Amygdala (tissue), 56 donors: ENCODE measurements at places on chromosomes 2 and 18.

GRCh38 chr2:230809677-230810251 lies 55.0 kb upstream of the ITM2C start:
- DNase-seq: no peak

GRCh38 chr2:128394007-128394730 lies 75.5 kb upstream of the HS6ST1 start:
- DNase-seq: no peak

DNA sequence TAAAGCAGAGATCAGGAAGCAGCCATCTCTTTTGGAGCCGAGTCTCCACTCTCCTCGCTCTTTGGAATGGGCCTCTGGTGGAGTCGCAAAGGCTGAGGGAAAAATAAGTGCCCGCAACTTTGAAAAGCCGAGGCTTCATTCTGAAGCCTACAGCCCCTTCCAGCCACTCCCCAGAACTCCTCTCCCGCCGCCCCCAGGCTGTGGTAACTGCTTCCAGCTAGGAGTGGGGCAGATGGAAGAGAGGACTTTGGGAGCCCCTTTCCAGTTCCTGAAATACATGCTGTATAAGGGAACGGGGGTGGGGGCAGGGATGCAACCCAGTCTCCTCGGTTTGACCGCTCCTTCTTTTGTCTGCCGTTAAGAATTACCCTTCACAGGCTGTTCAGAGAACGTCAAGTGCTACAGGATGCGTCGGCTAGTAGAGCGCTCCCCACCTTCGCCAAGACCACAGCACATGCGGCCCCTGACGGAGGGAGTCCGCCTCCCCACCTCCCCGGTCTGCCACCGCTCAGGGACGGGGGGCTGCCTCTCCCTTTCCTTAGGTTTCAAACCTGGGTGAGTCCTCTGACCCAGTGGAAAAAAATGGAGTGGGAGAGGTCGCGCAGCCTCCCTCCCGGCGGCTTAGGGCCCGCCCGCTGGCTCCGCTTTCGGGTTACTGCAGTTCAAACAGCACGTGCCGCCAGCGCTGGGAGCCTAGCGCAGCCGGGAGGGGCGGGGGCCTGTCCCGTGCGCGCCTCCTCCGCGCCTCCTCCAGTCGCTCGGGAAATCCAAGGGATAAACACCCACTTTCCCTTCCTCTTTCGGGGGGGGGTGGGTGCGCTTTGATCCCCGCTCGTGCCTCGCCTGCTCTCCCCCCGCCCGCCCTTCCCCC lies 4.9 kb downstream of the CYP26B1 start:
- DNase-seq: no peak

GRCh38 chr18:63994783-63995399 lies 25.0 kb downstream of the SERPINB8 start:
- DNase-seq: no peak

DNA sequence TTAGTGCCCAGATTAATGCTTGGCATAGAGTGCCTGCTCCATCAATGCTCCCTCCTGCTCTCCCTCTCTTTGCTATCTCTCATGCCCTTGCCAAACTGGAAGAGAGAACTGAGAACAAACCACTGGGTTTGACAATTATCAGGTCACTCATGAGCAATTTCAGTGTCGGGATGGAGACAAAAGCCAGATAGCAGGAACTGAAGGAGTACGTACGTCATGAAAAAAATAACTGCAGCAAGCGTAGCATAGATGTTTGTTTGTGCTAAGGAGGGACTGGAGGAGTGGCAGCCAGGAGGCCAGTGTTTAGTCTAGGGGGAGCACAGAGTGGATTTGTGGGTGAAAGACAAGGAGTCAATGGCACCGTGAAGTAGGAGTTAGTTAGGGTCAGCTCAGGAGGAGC lies 113.3 kb downstream of the POLE4 start:
- no peak for DNase-seq

- no peak for DNase-seq
Observed at GRCh38 chr2:112493858-112494648, 12.1 kb downstream of the TTL start.

DNA sequence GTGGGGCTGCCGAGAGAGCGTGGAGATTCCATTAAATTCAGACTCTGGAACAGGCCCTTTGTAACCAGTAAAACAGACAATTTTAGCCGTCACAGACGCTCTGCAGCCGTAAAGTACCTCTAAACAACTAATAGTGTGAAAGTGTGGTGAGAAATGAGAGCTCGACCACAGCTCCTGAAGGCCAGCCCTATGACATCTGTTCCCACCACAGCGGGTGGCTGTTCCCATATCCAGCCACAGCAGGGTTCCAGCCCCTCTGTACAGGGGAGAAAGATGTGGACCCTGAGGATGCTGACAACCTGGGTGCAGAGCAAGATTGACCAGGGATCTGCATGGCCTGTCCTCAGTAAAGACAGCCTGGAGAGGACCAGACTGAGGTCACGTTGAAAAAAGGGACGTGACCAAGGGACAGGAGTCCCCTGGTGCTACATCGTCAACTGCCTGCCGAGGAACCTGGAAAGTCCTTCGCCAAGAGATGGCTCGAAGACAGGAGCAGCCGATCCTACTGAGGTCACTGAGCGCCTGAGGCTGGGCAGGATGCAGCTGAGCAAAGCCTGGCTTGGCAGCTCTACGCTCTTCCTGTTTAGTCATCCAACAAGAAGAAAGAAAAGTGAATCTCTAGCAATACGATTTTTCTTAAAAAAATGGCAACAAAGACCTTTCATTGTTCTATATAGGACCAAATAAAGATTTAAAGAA lies 831.7 kb downstream of the RNF144A start:
- DNase-seq: no peak

- no peak for DNase-seq
Observed at GRCh38 chr2:70926042-70926441, 9.7 kb upstream of the ATP6V1B1 start.

DNA sequence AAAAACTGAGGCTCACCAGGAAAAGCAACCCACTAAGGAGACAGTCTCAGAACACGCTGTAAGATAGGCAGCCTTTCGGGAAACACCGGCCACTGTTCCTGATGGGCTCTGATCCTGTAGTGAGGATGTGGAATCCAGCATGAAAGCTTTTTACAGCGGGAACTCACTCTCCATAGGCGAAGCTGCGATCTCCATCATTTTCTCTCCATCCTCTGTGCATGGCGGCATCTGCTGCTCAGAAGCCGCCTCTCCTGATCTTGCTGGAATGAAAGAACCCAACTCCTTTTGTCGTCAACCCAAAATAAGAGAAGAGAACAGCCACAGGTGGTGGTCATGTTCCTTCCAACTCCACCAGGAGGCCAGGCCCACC lies 49.9 kb downstream of the TMEM18 start:
- no peak for DNase-seq

- DNase-seq: no peak
Observed at GRCh38 chr2:169362118-169362893, at the start of gene LRP2. Gene LRP2 (minus strand): TSS chr2:169362534. CDS start chr2:169362399, 135 bp downstream.

- DNase-seq: no peak
Observed at GRCh38 chr18:37235583-37235982, 330.0 kb downstream of the CELF4 start.

GRCh38 chr18:39162013-39162827 lies 1596.6 kb upstream of the CELF4 start:
- DNase-seq: no peak

GRCh38 chr2:77484026-77484425 lies 38.1 kb downstream of the LRRTM4 start:
- DNase-seq: no peak

DNA sequence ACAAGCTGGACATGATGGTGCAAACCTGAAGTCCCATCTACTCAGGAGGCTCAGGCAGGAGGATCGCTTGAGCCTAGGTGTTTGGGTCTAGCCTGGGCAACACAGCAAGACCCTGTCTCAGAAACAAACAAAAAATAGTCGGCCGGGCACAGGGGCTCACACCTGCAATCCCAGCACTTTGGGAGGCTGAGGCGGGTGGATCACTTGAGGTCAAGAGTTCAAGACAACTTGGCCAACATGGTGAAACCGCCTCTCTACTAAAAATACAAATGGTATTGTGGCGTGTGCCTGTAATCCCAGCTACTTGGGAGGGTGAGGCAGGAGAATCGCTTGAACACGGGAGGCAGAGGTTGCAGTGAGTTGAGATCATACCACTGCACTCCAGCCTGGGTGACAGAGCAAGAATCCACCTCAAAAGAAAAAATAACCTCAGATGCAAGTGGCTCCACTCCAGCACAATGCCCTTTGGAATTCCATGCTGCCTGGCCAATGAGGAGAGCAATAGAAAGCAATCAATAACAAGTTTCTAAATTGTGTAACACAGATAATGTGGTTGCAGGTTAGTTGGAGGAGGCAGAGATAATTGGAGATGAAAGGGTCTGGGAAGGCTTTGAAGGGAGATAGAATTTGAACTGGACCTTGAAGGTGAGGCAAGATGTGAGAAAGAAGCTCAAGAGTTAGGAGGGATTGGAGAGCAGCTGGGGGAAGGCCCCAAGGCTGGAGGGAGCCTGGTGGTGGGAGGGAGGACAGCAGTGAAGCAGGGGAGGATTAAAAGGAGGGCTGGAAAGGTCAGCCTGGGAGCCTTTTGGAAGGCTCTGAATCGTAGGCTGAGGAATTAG lies 6.0 kb downstream of the TTC31 start:
- no peak for DNase-seq

DNA sequence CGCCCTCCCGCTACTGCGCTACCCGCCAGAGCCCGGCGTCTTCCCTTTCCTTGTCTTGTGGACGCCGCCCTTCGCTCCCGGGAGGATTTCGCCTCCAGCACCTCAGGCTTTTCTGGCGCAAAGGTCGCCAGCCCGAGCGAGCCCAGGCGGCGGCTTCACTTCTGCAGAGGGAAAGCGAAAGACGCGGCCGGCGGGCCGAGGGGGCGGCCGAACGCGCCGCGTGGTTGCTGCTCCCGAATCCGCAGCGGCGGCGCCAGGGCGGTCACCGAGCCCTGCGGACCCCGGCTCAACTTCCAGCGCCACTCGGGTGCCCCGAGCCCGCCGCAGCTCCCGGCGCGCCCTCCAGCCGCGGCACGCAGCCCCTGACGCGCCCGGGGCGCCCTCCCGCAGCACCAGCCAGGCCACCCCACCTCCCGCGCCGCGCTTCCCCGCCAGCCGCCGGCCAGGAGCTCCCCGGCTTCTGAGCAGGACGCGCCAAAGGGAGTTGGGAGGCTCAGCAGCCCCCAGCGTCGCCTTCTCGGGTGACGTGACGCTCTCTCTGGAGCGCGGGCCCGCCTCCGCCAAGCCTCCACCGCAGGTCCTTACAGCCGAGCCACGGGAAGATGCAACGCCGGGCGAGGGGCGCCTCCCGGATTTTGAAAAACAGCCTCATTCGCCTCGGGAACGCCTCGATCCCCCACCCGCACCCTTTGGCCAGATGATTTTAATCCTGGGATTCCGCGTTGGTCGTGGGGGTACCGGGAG lies 84.9 kb upstream of the EPB41L3 start:
- peak; percentile 21 for DNase-seq

DNA sequence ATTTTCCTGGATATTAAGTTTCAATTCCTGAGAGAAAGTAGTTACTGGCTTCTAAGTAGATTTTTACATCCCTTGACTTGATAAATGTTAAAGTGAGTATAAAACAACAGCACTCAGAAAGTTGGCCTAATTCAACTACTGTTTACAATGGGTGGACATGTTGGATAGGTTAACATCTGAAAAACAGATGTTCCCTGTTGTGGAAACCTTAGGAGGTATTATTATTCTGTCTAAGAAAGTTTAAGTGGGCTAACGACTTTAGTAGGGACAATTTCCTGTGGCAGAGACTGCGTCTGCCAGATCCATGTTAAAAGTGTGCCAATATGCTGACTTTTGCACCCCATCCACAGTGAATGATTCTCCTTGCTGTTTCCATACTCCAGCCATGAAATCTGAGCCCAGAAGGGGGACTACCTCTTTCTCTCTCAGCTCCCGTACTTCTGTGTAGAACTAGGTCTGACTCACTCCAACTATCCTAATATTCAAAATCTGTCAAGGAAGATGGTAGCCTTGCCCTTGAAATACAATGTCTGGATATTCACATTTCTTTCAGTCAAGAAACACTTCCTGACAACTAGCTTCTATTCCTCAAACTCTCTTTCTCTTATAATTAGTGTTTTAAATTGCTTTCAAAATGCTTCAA lies 327.5 kb upstream of the HNRNPA3 start:
- no peak for DNase-seq

GRCh38 chr2:54546518-54546917 lies 90.4 kb downstream of the SPTBN1 start:
- DNase-seq: no peak

DNA sequence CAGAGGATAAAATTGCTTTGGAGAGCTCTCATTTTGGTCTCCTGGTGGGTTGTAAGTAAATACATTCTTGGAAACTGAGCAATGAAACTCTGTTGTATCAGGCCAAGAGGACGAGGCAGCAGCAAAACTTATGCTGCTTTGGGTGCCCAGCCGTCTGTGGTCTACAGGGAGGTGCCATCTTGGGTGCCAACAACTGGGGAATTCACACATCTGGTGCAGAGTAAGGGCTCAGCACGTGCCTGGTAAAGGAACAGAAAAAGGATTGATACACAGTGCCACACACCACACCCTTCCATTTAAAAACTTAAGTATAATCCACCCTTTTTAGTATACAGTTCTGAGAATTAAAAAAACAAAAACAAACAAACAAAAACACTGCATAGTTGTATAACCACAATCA lies 221.9 kb downstream of the TSN start:
- no peak for DNase-seq

- DNase-seq: no peak
Observed at GRCh38 chr2:214019973-214020345, 390.9 kb upstream of the VWC2L start.

DNA sequence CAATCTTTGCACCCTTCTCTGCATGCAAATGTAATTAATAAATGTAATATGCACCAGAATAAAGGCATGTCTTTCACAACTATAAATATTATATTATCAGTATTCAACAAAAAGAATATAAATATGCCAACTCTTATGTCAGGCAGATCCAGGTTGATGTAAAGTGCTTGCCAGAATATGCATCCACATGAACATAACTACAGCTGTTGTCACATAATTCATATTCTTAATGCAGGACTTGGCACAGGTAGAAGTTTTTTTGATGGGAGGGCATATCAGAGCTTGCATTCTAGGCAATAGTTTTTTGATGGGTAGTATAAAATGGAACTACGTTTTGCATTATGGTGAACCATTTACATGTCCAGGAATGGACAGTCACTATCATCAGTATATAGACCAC lies 544.3 kb downstream of the ZNF804A start:
- no peak for DNase-seq

GRCh38 chr2:165196411-165196810 lies 7.4 kb downstream of the SCN3A start:
- DNase-seq: no peak

DNA sequence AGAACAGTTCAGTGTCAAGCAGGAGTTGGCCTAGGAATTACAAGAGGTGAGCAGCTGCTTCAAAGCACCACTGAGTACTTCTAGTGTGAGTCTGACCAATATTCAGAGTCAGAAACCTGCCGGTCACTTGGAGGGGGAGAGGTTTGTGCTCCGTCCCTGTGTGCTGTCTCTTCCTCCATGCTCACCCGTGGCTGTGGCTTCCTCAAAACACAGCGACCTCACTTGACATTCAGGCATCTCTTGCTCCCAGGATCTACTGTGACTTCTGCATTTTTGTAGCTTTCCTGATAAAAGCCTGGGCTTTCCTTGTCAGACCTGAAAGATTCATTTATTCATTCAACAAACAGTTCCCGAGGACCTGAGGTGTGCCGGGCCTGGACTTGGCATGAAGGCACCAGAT lies 32.9 kb downstream of the TPRKB start:
- DNase-seq: no peak
